Lower lobe of right lung (tissue), 2 donors: ENCODE measurements at places on chromosomes 3 and 15. TPM values are rescaled to one million over a fixed set of nuclear protein-coding genes. Genes with fewer than 3 reads are reported as not detected.
A peak's percentile ranks its signal among the peaks of the same experiment; 100 is the strongest.

- DNase-seq, result no peak
- H3K27me3 ChIP-seq, result no peaks in the 10 kb centered on the region
- H3K4me1 ChIP-seq, result peaks cover 75% of the 10 kb centered on the region
- H3K36me3 ChIP-seq, result no peaks in the 10 kb centered on the region
- peak overlapping the region; percentile 12 for H3K27ac ChIP-seq
These were observed 22.4 kb downstream of the FNDC3B start for GRCh38 chr3:172061724-172062184.

- peak within 1 kb of the TSS; percentile 10 for H3K4me3 ChIP-seq
- DNase-seq, result no peak
- H3K27ac ChIP-seq, result no peak within 1 kb of the TSS
- H3K36me3 ChIP-seq, result no peaks in the 10 kb centered on the region
These were observed at the start of gene TRAT1 for GRCh38 chr3:108822123-108822897. TSS of gene TRAT1 (plus strand) at chr3:108822786. CDS start at chr3:108822928, 142 bp downstream.

DNA sequence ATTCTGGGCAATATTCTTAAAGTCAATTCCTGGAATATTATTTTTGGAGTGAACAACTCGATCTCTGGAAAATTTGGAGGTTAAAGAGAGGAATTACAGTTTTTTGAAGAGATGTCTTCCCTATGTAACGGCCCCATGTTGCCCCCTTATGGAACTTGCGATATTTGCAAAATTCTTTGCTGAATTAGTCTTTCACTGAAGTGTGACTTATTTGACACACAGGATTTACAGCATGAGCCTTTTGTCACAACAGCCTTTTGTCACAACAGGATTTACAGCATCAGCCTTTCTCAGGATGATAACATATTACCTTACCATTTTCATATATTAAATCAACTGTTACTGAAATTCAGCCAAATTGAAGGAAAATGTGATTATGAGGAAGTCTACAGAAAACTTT is 37.8 kb upstream of the SPTSSB start:
- H3K27ac ChIP-seq, result no peak overlapping the region
- no peaks in the 10 kb centered on the region for H3K27me3 ChIP-seq
- H3K36me3 ChIP-seq, result no peaks in the 10 kb centered on the region
- no peaks in the 10 kb centered on the region for H3K4me1 ChIP-seq
- no peak for DNase-seq
- H3K4me3 ChIP-seq, result no peak overlapping the region

DNA sequence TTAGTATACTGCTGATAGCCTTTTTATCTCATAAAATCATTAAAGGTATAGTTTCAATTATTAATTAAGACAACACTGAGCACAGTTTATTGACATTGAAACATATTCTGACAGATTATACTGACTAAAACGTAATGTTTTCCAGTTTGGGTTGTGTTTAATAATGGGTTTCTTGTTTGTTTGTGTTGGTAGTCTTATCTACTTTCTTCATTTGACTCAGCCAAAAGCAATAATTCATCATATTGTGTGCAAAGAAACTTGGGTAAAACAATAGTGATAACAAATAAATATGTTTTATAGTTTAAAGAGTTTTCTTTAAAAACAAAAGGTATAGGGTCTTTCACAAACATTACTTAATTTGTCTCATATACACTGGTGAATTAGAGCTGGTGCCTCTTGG is 629.2 kb upstream of the AGTR1 start:
- H3K36me3 ChIP-seq, result no peaks in the 10 kb centered on the region
- H3K4me3 ChIP-seq, result no peak overlapping the region
- no peak overlapping the region for H3K27ac ChIP-seq
- no peaks in the 10 kb centered on the region for H3K4me1 ChIP-seq

DNA sequence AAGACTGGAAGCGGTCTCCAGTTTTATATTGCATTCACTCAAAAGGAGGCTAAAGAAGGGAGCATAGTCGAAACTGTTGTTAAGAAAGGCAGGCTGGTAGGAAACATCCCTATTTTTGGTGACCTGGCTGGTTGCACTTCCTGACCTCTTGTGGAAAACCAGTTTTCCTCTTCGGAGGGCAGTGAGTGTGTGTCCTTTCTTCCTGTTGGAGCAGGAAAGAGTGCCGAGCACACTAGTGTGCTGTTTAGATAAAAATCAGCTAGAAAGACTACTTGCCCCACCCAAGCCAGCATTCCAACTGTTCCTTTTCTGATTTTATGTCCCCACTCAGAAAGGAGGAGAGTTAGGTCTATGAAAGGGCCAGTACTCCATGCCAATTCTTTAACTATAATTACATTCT is 65.1 kb upstream of the CCR4 start:
- H3K4me3 ChIP-seq, result no peak overlapping the region
- peaks cover 9% of the 10 kb centered on the region for H3K36me3 ChIP-seq
- H3K4me1 ChIP-seq, result peaks cover 14% of the 10 kb centered on the region
- H3K27ac ChIP-seq, result no peak overlapping the region
- no peaks in the 10 kb centered on the region for H3K27me3 ChIP-seq
- no peak for DNase-seq

GRCh38 chr3:159169828-159170227 is 368.0 kb downstream of the MFSD1 start:
- no peaks in the 10 kb centered on the region for H3K36me3 ChIP-seq
- no peak for DNase-seq
- H3K4me3 ChIP-seq, result no peak overlapping the region
- H3K4me1 ChIP-seq, result no peaks in the 10 kb centered on the region
- H3K27me3 ChIP-seq, result no peaks in the 10 kb centered on the region

GRCh38 chr3:7238565-7239295 is 377.8 kb downstream of the GRM7 start:
- H3K4me1 ChIP-seq, result no peaks in the 10 kb centered on the region
- no peaks in the 10 kb centered on the region for H3K27me3 ChIP-seq
- no peak overlapping the region for H3K27ac ChIP-seq
- no peaks in the 10 kb centered on the region for H3K36me3 ChIP-seq

- H3K27me3 ChIP-seq, result no peaks in the 10 kb centered on the region
- no peaks in the 10 kb centered on the region for H3K4me1 ChIP-seq
- H3K27ac ChIP-seq, result no peak overlapping the region
These were observed 374.9 kb downstream of the PLCL2 start for GRCh38 chr3:17259685-17260084.

DNA sequence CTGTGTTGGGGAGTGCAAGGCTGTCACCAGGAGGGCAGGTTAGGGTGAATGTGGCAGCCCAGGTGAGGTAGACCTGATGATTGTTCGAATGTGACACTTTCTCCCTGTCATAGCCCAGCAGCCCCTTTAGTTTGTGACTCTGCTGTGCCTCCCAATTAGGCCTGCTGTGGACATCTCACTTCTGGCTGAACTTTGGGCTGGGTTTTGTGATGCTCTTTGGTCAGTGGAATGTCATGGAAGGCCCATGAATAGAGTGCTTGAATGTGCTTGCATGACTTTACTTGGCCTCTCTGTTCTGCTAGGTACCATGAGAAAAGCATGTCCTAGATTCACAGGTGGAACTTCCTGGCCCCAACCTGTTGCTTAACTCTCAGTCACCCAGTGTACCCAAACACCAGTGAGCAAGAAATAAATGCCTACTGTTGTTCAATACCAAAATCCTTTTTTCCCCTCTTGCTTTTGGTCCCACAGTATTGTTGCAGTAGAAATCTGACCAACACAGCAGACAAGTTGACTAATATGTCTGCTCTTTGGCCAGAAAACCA is 249.7 kb downstream of the PTPRG start:
- no peak overlapping the region for H3K4me3 ChIP-seq
- no peaks in the 10 kb centered on the region for H3K36me3 ChIP-seq
- no peaks in the 10 kb centered on the region for H3K27me3 ChIP-seq
- no peak for DNase-seq

DNA sequence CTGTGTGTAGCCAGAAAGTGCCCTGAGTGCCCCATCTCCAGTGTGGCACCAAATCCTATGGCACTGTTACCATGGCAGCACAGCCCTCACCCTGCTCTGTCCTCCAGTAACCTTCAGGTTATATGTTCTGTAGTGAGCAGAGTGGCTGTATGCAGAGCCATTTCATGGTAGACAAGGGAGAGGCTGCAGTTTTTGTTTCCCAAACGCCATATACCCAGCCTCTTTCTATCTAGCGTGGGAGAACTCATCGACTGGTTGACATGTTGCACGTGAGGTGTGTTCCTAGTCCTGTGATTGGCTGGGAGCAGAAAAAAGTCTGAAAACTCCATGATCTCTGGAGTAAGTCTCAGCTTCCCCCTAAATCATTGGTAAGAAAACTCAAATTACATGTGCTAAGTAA is 2.0 kb downstream of the SIDT1 start:
- H3K27me3 ChIP-seq, result peaks cover 14% of the 10 kb centered on the region
- H3K36me3 ChIP-seq, result no peaks in the 10 kb centered on the region
- no peak overlapping the region for H3K27ac ChIP-seq
- peak overlapping the region; percentile 70 for H3K4me3 ChIP-seq

GPR156 gene
- 0.32 TPM for total RNA-seq

ARGFX gene
- total RNA-seq, result not detected
